Activated T-cell treated with anti-CD3 and anti-CD28 coated beads, Interleukin-2, amount 50 U/mL, for 4 hours (primary cell): ENCODE measurements at places on chromosomes 6 and 20.

GRCh38 chr6:42454428-42454791, 2.7 kb upstream of the TRERF1 start:
- no peak for DNase-seq

DNA sequence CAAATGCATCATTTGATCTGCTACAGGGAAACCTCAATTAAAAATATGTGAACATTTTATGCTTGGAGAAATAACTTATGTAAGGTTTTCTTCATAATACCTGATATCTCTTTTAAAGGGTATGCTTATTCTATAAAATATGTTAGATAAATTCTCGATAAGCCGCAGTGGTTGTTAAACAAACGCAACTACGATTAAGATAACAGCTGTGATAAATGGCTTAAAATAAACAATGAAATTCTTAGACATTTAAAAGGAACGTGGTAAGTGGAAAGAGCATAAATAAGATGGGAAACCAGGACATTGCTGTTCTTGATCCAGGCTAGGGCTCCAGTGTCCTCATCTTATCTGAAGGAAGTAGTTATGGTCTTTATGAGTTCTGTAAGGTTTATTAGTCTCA, 415.9 kb downstream of the CD83 start:
- no peak for DNase-seq

GRCh38 chr6:47788498-47788884, 6.7 kb downstream of the OPN5 start:
- no peak for DNase-seq

DNA sequence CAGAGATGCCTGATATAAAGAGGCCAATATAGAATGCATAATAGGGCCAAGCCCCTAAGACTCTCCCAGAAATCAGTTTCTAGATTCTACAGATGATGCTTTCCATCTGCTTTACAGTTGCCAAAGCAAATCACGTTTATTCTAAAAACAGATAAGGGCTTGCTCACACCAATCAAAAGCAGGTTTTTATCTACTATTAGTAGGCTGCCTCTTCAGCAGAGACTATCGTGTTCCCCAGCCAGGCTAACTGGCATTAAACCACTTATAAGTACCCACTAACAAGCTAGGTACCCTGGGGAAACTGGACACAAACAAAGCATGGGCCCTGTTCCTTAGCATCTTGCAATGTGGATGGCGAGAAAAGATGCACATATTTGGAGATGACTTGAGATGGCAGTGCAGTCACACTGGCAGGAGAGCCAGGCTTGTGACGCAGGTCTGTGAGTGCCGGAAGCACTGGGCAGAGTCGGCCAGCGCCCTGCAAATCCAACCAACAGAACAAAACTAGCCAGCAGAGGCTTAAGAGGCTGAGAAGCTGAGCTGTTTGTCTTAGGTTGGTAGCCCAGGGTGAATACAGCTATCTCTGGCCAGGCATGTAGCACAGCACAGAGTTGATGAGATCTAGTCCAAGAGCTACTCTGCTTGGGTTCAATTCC, 73.4 kb downstream of the GFOD1 start:
- DNase-seq, result no peak

- DNase-seq, result no peak
Observed at GRCh38 chr20:39993742-39994141, 695.3 kb downstream of the MAFB start.

GRCh38 chr6:57313711-57314471, 3.5 kb upstream of the PRIM2 start:
- no peak for DNase-seq

DNA sequence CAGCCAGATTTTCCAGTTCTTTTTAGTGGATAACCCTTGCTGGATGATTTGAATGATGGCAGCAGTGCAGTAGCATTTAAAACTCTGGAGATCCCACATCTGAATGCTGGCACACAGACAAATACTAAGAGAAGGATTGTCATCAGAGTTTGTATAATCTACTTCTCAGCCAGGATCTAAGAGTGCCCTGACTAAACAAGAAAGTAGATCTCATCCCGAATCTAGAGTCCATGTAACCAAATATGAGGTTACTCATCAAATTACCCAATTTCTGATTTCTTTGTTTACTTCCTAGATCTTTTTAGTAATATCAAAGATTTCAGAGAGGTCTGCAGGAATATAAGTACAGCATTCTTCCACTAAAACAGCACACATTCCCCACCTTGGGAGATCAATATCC, 7.8 kb downstream of the TMC2 start:
- no peak for DNase-seq

GRCh38 chr6:143697076-143697800, 19.5 kb downstream of the PHACTR2 start:
- no peak for DNase-seq

- DNase-seq, result no peak
Observed at GRCh38 chr20:23946206-23946605, 42.4 kb downstream of the GGTLC1 start.

- DNase-seq, result no peak
Observed at GRCh38 chr20:37914672-37915433, 11.9 kb downstream of the VSTM2L start.

GRCh38 chr20:16243470-16243869, 329.8 kb downstream of the KIF16B start:
- no peak for DNase-seq

DNA sequence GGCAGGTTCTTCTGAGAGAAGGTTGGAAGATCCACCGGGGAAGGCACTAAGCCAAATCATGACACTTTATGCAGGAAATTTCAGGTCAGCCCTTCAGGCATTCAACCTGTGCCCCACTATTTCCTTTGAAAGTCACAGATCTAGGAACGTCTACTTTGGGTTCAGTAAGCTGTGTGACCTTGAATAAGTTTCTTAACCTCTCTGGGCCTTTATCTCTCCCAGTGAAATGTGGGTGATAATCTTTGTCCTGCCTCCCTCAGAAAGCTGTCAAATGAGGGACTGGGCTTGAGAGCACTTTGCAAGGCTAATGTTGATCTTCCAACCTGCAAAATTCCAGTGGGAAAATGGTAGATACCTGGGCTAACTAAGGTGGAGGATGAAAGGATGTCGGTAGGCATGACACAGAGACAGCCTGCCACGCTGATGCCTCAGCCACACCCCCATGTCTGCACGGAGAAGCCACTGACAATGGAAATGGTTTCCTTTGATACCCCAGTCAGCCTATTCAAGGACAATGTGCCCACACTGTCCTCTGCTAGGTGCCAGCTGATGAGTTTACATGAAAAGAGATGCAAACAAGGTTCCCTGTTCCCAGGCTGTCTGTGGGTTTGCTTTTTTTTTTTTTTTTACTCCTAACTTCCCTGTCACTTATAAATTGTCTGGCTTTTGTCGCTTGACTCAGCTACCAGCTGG, 9.3 kb downstream of the BNIP5 start:
- no peak for DNase-seq

DNA sequence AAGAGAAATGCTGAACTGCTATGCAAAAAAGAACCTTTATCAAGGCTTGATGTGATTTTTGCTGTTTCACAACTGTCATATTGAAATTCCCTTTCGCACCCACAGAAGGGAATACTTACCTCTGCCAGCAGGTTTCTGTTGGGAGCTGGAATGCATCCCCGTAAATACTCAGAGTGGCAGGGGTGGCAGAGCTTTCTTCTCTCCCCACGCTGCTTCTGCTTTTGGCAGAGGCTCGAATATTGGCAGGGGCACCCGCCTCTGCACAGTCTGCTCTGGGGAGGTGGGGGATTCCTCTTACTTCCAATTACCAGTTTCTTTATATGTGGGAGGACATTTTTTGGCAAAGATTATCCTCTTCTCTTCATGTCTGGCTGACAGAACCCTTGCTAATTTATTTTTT, 28.4 kb downstream of the TMEM200A start:
- DNase-seq, result no peak

DNA sequence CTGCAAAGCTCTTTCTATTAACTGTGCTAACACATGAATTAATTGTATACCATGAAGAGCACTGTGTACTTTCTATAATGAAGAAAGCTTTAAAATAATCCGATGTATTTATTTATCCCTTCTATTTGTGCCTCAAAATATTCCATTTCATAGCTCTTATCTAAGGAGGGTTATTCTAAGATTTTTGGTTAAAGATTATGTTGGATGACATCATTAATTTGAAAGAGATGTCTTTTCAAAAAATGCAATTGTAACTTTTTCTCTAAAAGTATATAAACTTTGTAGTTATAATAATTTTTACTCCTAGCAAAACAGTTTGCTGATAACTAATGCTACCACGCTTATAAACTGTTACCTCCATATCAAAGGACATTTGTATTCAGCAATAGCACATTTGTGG, 192.4 kb upstream of the HSF2 start:
- no peak for DNase-seq

GRCh38 chr20:3777381-3777715, 3.9 kb downstream of the SPEF1 start:
- DNase-seq, result no peak

DNA sequence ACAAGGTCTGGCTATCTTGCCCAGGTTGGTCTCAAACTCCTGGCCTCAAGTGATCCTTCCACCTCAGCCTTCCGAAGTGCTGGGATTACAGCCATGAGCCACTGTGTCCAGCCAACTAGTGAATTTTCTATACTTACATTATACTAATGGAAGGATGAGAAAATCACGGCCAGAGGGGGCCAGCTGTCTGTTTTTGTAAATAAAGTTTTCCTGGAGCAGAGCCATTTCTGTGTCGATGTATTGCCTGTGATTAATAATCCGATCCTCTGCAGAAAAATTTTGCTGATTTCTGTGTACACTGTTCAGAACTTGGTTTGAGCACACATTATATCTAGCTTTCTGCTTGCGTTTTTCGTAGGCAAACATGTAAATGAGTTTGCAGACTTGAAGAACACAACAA, 28.8 kb downstream of the PTPRT start:
- DNase-seq, result no peak

DNA sequence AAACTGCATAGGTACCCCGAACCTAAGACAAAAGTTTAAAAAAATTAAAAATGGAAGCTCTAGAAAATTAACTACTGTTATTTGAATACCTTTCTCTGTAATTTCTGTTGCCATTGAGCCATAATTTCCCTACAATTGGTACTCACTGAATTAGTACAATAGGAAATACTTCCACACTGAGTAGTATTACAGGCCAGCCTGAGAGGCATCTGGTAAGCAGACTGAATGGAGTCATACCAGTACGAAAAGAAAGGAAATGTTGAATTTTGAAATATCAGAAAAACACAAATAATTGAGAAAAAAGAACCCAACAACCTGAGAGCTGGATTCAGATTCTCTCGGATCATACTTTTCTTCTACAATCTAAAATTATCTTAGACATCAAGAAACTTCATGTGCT, 791.3 kb downstream of the TENT5A start:
- no peak for DNase-seq

DNA sequence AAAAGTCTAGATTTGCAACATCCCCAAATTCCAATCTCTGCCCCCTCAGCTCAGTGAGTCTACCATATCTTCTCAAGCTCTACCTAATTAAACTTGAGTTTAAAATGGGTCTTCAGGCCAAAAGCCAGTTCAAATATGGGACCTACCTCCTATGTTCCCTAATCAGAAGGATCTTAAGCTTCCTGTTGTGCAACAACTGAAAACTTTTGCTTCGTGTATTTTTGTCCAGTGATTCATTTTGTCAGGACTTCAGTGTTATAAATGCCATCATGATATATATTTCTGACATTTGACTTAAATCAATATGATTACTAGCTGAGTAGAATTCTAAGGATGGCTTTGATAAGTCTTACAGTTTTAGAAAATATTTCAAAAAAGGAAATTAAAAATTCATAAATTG, 622.6 kb upstream of the PTCHD4 start:
- no peak for DNase-seq

DNA sequence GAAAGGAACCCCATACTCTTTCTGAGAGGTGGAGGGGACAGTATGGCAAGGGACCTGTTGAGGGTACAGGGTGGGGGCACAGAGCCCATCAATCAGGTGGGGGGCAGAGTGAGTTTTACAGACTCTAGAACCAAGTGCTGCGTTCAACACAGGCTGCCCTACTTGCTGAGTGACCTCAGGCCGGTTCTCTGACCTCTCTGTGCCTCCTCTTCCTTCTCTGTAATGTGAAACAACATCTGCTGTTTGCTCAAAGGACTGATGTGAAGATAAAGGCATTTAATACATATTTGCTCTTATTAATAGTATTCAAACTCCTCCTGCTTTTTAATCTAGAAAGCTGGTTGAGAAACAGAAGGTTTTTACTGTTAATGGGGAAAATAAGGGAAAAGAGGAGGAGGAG, 25.9 kb upstream of the APMAP start:
- no peak for DNase-seq

DNA sequence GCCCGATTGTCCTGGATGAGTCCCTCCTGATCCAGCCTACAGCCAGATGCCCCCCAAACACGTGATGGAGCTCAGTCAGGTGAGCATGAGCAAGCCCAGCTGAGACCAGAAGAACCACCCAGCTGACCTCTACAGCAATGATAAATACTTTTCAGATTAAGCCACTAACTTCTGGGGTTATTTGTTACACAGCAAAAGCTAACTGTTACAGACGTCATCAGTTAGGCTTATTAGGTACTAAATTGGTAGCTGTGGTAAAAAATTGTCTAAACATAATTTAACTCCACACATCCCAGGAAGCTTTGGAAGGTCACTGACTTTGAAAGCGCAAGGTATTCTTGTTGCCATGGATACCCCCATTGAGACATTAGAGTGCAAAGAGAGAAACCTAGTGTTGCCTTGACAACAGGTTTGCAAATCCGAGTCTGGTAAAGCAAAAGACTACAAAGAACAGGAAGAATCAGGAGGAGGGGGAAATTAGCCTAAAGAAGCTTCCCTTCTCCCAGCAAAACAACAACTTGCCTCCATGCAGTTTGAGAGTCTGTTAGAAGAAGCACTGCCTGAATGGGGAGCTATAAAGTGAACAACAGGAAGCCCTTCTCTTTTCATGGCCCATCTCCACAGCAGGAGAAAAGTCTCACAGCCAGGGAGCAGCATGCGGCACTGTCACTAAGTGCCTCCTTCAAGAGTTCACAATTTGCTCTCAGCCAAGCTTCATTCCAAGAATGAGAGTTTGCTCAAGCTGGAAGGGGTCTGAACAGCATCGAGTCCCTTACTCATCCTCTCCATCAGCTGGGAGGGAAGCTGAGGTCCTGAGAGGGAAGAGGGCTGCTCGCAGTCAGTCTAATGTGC, 41.7 kb upstream of the ZNF831 start:
- DNase-seq, result no peak

DNA sequence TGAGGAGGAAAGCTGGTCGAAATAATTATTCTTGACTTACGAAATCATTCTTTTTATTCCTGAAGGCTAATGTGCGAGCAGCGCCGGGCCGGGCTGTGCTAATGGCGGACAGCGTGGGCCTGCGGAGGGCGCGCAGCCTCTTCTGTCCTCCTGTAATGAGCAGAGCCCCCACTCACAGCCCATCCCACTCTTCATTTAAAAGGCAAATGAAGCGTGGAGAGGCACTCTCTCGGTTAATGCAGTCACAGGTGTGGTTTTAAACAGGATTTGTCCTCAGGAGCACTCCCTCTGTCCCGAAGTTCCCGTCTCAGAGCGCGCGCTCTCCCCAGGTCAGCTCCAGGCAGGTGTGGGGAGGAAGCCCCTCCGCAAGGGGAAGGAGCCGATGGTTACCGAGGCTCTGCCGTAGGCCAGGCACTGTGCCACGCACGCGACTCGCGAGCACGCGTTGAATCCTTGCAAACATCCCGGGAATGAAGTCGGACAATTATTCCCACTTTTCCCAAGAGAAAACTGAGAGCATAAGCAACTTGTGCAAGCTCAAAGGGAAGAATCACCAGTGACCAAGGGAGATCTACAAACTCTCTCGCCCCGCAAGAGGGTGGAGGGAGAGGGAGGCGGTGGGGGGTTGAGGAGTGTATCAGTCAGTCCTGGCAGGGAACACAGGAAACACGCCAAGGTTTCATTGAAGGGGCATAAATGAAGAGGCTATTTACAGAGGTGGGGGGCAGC, 35.5 kb upstream of the ZFAND3 start:
- DNase-seq, result no peak
